ENCODE measurements at places on chromosomes 3 and 15.

DNA sequence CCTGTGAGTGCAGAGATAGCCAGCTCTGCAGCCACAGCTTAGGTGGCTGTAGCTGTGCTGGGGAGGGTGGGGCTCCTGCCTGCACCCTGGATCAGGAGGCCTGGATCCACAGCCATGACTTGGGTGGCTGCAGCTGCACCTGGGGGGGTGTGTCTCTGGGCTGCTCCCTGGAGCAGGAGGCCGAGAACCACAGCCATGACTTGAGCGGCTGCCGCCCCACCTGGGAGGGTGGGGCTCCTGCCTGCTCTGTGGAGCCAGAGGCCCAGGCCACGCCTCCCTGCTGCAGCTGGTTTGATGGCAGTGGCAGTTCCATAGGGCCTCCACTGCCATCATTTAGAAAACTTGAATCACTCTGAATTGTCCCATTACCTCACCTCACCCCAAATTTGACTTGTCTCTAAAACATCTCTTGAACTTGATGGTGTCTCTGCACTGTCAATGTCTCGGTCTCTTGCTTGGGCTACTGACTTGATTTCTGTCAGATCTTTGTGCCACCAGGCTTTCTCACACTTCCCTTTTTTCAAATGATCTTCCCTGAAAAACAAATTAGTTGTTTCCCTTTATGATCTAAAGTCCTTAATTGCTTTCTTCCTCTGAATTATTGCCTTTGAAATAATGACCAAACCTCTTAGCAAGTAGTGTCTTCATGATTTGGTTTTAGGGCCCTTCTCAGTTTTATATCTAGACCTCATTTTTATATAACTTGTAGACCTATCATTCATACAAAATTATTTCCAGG lies 313.2 kb upstream of the MME start:
- DNase-seq = no peak

GRCh38 chr3:32843510-32844321 lies 25.9 kb downstream of the TRIM71 start:
- DNase-seq = no peak

DNA sequence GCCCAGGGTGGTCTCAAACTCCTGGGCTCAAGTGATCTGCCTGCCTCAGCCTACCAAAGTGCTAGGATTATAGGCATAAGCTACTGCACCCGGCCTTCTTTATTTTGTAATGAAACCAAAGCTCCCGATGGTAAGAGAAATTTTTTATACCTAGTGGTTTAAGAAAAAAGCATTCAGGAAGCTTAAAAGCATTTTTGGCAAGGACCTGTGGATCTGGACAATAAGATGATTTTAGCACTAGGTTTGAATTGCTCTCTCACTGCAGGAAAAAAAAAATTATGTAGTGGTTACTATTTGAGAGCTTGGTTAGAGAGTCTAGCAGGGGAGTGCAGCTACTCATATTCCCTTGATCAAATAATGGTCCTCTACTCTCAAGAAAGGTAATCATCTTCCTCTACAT lies 64.9 kb upstream of the PIK3R4 start:
- DNase-seq = no peak

DNA sequence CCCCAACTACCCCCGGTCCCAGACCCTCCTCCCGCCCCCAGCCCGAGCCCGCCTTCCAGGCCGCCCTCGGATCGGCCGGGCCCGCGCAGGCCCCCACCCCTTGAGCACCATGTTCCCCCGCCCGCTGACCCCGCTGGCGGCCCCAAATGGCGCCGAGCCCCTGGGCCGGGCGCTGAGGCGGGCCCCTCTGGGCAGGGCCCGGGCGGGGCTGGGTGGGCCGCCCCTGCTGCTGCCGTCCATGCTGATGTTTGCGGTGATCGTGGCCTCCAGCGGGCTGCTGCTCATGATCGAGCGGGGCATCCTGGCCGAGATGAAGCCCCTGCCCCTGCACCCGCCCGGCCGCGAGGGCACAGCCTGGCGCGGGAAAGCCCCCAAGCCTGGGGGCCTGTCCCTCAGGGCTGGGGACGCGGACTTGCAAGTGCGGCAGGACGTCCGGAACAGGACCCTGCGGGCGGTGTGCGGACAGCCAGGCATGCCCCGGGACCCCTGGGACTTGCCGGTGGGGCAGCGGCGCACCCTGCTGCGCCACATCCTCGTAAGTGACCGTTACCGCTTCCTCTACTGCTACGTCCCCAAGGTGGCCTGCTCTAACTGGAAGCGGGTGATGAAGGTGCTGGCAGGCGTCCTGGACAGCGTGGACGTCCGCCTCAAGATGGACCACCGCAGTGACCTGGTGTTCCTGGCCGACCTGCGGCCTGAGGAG lies 472 bp downstream of the CHST14 start:
- DNase-seq = no peak

GRCh38 chr3:77014226-77014625 lies 25.7 kb upstream of the ROBO2 start:
- DNase-seq = no peak

DNA sequence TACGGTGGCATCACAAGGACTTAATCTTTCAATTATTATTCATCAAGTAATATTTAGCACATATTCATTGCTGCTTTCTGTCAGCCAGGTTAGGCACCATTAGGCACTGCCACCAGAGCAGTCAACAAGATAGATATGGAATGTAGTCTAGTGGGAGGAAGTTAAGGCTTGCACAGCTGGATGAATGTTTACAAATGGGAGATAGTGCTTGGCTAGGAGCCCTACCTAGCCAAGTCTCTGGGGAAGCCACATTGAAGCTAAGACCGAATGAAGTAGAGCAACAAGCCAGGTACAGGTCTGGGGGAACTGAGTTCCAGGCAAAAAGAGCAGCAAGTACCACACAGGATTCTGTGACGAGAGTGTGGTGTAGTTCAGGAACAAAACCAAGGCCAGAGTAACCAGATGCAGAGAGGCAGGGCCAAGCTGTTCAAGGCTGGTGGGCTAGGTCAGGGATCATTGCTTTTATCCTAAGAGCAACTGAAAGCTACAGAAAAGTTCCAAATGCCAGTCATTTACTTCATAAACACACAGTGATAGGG lies 33.4 kb upstream of the SCAANT1 start:
- DNase-seq = no peak

Data from SW 1271 (cell line).